ENCODE measurements at places on chromosomes 16 and 17.
A peak's percentile ranks its signal among the peaks of the same experiment; 100 is the strongest.

- DNase-seq: no peak
These were observed 19.3 kb upstream of the KRT19 start for GRCh38 chr17:41547378-41547841.

DNA sequence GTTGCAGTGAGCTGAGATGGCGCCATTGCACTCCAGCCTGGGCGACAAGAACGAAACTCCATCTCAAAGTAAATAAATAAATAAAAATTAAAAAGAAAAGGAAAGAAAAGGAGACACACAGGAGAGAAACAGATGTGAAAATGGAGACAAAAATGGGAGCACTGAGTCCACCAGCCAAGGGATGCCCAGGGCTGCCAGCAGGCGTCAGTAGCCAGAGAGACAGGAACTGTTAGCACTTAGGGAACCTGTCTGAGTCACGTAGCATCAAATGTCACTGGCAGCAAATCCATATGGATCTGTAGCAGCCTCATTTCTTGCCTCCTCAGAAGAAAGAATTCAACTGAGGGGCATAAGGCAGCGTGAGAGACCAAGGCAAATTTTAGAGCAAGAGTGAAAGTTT lies 79.7 kb downstream of the CYLD start:
- DNase-seq: no peak

DNA sequence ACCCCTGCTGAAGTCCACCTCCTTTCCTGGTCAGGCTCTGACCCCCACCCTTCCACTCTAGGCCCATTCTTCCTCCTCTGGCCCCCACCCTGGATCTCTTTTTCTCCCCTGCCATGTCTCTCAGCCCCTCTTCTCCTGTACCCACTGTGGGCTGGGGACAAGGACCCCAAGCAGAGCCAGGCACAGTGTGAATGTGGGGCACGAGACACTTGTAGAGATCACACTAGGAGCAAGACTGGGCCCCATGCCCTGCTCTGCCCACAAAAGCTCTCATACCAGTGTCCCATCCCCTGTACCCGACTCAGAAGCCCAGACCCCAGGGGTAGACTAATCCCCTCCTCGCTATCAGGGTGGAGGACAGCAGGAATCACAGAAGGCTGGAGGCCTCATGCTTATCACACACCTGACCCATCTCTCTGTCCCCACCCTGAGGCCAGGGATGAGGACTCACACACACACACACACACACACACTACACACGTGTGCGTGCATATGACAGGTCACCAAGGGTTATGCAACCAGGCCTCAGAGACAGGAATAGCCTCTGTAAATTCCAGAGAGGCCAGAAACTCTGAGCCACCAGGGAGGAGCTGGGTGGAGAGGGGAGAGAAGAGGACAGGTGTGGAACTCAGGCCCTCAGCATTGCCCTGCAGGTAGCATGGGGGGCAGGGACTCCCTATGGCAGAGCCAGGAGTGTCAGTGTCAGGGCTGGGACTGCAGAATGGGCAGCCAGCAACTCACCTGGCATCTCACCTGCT lies 21.1 kb downstream of the ARHGAP27 start:
- DNase-seq: no peak

DNA sequence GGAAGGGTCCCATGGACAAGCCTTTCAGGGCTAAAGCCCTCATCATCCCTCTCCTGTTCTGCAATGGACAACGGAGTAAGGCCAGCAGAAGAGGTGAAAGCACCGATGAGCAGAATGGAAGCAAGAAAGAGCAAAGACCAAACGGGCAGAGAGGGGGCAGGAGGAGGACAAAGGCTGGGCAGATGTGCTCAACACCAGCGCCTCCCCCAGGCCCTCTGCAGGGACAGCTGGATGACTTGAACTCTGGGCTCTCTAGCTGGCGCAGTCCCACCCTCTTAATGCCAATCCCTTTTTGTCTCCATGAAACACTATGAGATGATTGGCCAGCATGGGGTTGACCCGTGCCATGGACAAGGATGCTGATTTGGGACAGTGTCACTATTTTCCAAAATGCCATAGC lies 22.0 kb downstream of the ACLY start:
- DNase-seq: no peak

DNA sequence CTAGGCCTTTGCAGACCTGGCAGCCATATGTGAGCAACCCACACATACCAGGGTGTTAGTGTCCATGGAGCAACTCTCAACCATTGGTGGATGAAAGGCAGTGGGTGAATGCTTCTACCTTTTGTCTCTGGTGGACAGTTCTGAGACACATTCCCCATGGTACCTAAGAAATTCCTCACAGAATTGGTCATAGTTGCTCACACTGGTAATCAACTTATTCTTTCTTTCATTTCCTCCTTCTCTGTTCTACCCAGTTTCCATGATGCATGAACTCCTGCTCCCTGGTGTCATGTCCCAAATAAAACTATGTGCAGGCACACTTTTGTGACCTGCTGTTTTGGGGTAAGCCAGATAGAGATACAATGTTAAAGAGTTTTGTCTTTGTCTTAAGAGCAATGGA lies 33.2 kb upstream of the MPHOSPH6 start:
- no peak for DNase-seq

DNA sequence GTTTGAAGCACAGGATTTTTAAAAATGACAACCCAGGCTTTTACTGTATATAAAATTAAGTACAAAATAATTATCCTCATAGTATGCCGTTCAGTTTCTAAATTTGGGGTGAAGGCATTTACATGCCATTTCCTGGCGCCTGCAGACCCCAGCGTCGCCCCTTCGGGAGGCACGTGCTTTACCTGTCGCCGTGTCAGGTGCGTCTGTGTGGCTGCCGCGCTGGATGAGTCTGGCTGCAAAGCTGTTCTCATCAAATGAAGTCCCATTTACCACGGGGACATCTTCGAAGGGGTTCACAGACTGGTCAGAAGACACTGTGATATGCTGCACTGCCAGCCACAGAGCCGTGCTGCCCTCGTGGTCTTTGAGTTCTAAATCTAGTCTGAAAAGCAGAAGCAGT lies 51.8 kb downstream of the CYB5D2 start:
- DNase-seq: no peak

DNA sequence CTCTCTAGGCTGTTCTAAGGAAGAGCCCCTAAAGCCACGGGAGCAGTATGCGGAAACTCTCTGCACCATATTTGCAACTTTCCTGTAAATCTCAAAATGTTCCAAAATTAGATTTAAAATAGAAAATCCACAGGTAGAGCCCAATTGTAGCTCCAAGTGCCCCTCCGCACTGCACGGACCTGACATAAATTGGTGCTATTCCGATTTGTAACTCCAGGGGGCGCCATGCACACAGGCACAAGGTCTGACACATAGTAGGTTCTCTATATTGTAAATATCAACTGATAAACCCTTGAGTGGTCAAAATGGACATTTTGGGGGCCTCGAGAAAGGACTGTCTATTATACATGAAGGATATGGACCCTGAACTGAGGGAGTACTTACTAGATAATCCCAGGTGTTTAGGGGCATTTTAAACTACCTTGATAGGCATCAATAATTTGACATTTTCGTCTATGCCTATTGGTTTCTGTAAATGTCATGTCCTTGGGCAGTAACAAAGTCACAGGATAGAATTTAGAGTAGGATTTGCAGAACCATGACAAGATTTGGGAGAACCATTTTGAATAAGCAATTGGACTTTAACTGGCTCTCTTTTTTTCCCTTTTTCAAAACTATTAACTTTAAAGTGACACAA lies 36.6 kb upstream of the TMEM132E start:
- DNase-seq: peak; percentile 30

- no peak for DNase-seq
These were observed 363.9 kb upstream of the TNRC6C start for GRCh38 chr17:77594416-77595209.

- DNase-seq: no peak
These were observed 119.3 kb downstream of the STX8 start for GRCh38 chr17:9456330-9456729.

GRCh38 chr17:55735731-55736405 lies 13.2 kb upstream of the TMEM100 start:
- peak; percentile 78 for DNase-seq

DNA sequence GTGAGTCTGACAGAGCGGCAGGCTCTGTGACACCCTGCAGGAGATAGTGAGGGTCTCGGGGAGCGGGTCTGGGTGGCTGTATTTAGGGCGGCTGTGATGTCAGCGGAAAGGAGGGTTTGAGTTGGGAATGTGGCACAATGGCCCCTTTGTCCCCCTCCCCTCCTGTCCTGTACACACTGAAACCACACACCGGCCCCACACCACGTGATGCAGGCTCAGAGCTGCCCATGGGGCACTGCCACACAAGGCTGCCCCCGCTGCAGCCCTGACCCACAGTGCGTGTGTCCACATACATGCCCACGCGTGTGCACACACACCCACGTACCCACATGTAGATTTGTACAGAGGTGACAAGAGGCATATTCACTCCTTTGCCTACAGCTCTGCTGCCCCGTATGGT lies 15.3 kb downstream of the SGCA start:
- no peak for DNase-seq

DNA sequence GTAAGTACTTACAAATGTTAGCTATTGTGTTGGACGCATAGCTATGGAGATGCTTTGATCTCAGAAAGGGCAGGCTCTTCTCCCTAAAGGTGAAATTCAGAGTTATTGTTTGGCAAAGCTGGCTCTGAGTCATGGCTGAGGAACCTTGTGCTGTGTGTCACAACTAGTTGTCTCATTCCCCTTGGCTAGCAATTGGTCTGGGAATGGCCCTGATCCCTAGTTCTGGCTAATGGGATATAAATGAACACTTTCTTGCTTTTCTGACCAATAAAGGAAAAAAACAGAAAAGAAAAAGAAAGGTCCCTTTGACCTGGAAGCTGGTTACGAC lies 210.6 kb downstream of the MAP2K4 start:
- no peak for DNase-seq

- no peak for DNase-seq
These were observed 70.9 kb downstream of the SEC14L1 start for GRCh38 chr17:77211681-77212080.

- DNase-seq: no peak
These were observed 21.1 kb downstream of the NGFR start for GRCh38 chr17:49516180-49516579.

All from AML-193 (cell line).